Stimulated activated CD4-positive, alpha-beta T cell treated with anti-CD3 and anti-CD28 coated beads, Interleukin-4, amount 100 ng/mL, for 1 hour (primary cell): ENCODE measurements at places on chromosomes 3 and 15.

DNA sequence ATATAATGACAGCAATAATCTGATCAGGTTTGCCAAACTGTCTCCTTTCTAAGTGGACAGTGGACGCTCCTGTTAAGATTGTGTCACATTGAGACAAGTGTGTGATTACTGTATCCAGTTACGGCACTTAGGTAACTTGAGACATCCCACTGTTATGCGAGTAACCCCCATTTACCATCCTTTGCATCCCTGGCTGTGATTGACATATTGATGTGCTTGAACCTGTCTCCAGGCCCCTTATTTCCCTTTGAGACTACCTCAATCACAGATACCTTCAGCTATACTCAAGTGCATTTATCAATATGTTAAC is 785.2 kb downstream of the NR2F2 start:
- DNase-seq = no peak

DNA sequence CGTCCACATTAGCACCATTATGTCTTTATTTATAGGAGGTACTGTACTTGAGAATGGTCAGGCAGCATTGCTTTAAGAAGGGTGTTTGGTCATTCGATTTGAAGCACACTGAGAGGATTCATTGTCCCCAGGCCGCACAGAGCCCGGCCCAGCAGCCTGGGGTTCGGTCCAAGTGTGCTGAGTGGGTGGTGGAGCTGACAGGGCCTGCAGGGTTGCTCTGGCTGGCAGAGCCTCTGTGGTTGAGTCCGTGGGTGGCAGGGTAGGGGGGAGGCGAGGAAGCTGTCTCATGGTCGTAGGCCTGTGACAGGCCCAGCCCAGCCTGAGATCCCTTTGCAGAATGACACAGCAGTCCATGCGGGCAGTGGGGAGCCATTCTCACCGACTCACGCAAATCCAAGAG is 227.7 kb upstream of the TOPAZ1 start:
- no peak for DNase-seq

DNA sequence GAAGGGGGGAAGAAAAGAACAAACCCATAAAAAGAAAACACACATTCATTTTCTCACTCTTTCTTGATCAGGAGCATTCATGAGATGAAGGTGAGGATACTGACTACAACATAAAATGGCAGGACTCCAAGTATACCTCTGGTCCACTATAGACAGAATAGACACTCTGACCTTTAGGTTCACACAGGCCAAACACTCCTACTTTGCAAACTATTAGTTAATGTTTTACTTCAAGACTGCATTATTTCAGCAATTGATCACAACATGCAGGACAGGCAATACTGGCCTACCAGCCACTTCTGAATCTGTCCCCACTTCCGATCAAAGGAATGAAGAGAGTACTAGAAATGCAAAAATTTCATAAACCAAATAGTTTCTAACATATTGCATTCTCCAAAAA is 47.0 kb downstream of the LRRFIP2 start:
- DNase-seq = no peak

GRCh38 chr15:88812133-88812532 is 8.9 kb downstream of the ACAN start:
- DNase-seq = no peak

DNA sequence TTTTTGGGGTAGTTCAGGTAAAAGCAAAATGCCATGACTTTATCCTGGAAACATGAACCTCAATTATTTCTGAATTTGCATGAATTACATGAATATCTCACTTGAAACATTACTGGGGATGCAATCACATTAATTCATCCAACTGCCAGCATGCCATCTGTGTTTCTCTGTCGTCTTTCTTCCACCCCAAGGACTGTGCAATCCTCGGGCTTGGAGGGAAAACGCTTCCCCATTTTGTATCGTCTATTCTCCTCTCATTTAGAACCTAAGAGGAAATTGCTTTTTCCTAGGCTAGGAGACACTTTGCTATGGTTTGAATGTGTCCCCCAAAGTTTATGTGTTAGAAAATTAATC is 109.4 kb downstream of the SQOR start:
- DNase-seq = no peak

DNA sequence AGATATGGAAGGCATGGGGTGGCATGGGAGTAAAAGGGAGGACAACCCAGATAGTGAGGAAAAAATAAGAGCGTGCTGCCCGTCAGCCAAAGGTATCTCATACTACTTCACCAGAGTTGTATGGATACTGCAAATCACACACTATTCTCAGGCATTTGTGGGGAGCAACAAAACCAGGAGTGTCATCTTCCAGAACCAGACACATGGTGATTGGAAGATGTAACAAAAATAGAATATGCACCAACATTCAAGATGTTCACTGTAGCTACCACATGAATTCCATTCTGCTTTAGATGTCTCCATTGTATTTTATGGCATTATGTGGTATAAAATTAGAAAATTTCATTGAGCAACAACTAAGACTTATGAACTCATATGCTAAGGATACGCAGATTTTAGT is 34.9 kb downstream of the CD47 start:
- DNase-seq = no peak

DNA sequence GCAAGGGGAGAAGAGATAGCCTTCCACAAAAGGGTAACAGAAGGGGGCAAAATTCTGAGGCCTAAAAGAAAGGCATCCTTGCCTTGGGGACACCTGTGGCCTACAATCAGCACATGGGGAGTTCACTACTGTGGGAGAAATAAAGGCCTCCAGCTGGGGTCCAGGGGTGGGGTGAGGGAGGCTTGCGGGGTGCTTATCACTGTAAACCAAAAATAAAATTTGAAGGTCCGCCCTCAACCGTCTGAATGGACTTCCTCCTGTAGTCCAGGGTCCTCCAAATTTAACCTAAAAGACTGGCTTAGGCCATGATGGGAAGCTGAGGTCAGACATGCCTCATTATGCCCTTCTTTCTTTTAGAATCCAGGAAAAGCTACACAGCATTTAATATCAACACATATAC is 2.1 kb upstream of the POLR2M start:
- DNase-seq = no peak

DNA sequence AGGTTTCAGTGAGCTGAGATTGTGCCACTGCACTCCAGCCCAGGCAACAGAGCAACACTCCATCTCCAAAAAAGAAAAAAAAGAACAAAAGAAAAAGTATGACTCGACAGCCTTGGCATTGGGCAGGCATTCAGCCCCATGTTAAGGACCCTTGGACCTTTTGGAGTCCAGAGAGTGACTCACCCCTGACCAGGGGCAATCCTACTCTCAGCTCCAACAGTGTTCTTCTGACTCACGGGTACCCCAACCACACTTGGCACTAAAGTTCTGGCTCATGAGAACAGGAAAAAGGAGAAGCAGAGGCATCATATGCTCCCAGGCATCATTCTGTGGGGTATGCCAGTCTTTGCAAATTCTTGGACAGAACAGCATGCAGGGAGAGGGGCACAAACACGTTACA is 252.4 kb upstream of the HES1 start:
- no peak for DNase-seq

- no peak for DNase-seq
Observed at GRCh38 chr15:87756072-87756471, 500.5 kb downstream of the NTRK3 start.

DNA sequence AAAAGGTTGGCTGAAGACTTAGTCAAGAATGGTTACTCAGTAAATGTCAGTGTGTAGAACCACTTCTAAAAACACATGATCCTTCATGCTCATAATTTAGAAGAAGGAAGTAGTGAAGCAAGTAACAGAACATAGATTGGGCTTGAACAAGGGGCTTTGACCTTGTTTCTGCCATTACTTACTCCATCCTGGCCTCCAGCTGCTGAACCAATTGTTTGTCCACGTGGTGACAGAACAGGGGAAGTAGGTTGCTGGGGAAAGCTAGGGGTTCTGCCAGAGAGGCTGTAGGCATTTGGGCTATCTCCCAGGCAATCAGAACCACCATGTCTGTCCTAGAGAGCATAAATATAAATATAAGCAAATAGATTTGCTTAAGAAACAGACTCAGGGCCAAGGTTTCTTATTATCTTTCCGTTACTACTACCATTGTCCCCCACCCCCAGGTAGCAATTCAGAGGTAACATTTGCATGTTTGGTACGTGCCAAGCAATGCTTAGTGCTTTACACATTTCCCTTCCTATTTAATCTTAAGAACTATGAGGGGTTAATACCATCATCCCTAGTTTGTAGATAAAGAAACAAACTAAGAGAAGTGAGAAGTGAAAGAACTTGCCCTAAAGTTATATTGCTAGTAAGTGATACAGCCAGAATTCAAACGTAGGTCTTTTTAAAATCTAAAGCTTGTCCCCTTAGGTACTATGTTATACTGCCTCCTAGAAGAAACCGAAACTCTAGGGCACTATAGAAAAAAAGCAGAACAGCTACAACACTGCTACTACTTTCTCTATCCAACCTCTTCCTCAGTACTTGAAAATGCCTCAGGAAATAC is 3.0 kb upstream of the SPG11 start:
- DNase-seq = no peak

- DNase-seq = no peak
Observed at GRCh38 chr15:78878356-78878755, 5.7 kb downstream of the MORF4L1 start.

DNA sequence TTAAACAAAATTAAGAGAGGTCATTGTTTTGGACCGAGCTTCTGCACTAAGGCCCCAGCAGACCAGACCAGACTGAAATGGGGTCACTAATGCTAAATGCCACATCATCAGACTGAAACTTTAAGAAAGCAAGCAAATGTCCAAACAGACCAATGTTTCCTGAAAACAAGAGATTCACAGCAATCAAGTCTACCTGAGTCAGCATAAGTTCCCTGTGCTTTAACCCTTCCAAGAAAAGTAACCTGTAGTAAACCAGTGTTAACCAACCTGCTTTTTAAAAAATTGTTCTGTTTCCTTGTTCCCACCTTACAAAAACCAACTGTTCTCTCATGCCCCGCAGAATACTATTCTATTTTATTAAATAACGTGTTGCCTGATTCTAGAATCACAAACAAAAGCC is 241.1 kb upstream of the GADL1 start:
- no peak for DNase-seq

- DNase-seq = no peak
Observed at GRCh38 chr3:193057616-193058015, 140.0 kb upstream of the MB21D2 start.

GRCh38 chr3:188052169-188053035 is 101.6 kb upstream of the LPP start:
- no peak for DNase-seq

DNA sequence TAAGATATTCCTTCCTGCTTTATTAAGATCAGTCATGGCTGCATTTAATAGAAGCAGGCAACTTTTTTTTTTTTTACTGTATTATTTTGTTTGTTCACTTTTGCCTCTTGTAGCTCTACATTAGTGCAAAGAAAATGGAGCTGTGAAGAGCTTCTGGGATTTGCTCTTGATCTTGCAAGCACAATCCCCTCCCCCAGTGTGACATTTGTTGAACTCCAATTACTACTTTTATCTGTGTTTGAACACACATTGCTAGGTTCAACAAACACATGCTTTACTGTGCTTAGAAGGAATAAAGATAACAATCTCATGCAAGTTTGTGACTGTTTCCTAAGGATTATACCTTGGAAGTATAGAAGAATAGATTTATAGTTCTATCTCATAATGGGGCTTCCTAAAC is 648.8 kb downstream of the NLGN1 start:
- DNase-seq = no peak

GRCh38 chr3:29554566-29554965 is 273.7 kb downstream of the RBMS3 start:
- no peak for DNase-seq

- DNase-seq = no peak
Observed at GRCh38 chr3:31680072-31680870, 147.5 kb downstream of the STT3B start.

DNA sequence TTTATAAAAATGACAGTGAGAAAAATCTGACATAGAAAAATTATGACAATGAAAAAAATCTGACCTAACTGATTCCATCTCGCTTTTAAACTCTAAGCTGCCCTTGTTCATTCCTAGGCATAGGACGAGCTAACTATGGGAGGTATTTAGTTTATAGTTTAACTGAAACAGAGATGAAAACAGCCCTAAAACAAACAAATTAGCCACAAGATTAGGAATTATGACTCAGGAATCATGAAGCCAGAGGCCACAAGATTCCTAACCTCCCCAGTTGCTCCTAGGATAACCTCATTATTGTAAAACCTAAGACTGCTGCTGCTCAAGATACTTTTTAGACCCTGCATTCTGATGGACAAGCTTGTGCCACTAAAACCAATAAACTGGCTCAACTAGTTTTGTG is 122.7 kb upstream of the MNS1 start:
- no peak for DNase-seq

DNA sequence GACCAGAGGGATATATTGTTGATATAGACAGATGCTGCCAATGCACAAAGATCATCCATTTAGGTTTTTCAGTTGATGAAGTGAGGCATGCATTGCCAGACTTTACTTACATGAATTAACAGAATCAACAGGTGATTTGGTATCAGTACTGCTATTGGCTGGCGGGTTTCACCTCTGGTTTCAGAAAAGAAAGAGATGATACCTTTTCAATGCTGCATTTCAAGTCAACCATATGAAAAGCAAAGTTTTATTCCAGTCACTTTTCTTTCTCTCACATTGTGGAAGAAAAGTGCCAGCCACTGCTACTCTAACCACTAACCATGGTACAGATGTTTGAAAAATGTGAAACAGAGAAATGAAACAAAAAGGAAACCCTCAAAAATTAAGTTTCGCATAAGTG is 289.1 kb downstream of the TIGIT start:
- DNase-seq = no peak

DNA sequence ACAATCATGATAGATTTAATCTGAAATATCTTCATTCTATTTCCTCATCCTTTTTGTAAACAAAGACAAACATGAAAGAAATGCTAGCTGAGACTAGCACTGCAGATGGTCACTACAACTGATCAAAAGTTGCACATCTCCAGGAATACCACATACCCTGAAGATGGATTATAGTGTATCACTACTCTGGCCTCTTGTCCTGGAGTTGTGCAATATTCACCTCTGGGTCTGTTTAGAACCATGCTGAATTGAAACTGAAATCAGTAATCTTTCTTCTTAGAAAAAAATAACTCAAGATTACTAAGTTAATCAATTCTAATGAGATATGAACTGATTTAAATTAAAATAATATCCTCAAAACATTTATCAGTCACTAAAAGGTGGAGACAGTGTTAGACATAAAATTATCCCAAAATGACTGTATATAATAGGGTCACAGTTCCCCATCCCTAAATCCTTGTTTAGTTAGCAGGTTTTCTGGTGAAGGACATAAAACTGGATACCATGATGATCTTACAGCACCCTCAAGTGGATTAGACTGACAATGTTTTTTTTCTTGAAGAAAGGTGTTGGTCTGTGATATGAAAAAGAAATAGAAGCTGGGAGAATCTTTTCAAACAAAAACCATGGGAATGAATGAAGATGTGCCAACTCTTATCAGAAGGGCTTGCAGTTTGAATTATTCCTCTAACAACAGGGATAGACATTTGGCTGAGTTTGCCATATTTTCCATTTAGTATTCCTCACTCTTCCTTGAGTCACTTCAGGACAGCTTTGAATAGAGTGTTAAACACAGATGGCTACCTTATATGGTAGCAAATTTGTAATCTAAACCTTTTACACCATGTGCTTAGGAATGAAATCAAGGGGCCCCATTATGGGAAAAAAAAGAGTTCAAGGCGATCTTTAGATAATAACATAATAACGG is 7.1 kb upstream of the TTC14 start:
- DNase-seq = no peak
